ENCODE measurements at places on chromosomes 5 and 9. TPM values are rescaled to one million over a fixed set of nuclear protein-coding genes. Genes with fewer than 3 reads are reported as not detected.

The DRD1 gene
- 0.06 TPM for total RNA-seq

The LEAP2 gene
- 1.1 TPM for total RNA-seq

The SPATA6L gene
- 0.22 TPM for total RNA-seq

The OTULINL gene
- total RNA-seq, result 2.7 TPM

The ZFP37 gene
- 1.4 TPM for total RNA-seq

The ANKRD34B gene
- not detected for total RNA-seq

The NNT gene
- 216 TPM for total RNA-seq

The STING1 gene
- total RNA-seq, result 9.4 TPM

The PSD2 gene
- total RNA-seq, result not detected

The OR1Q1 gene
- not detected for total RNA-seq

The SEMA6A gene
- total RNA-seq, result 4.6 TPM

The CAMLG gene
- 27.2 TPM for total RNA-seq

The NKD2 gene
- total RNA-seq, result 0.59 TPM

The DNAH5 gene
- total RNA-seq, result 0.08 TPM

GRCh38 chr5:150649108-150650020 is 8.9 kb downstream of the SYNPO start:
- peak; percentile 85 for DNase-seq

DNA sequence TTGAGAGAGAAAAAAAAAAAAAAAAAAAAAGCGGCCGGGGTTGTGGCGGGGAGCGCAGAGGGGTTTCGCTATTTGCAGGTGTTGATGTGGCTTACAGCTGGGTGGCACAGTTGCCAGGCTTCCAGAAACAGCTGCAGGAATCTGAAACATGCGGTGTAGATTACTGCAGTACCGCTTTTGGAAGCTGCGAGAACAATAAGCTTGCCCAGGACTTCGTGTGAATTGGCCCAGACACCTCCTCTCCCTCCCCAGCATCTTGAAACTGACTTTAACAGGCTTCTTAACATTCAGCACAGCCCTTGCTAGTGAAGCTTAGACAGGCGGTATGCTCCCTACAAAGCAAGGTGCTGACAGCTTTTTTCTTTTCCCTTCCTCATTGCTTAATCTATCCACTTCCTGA is 104.0 kb downstream of the ATP10B start:
- DNase-seq, result no peak

GRCh38 chr5:134127376-134127861 is 12.9 kb downstream of the TCF7 start:
- DNase-seq, result no peak

GRCh38 chr5:360257-361027 is 38.9 kb downstream of the AHRR start:
- DNase-seq, result no peak

- DNase-seq, result no peak
These were observed 72.8 kb upstream of the ZNF608 start for GRCh38 chr5:124819201-124819600.

DNA sequence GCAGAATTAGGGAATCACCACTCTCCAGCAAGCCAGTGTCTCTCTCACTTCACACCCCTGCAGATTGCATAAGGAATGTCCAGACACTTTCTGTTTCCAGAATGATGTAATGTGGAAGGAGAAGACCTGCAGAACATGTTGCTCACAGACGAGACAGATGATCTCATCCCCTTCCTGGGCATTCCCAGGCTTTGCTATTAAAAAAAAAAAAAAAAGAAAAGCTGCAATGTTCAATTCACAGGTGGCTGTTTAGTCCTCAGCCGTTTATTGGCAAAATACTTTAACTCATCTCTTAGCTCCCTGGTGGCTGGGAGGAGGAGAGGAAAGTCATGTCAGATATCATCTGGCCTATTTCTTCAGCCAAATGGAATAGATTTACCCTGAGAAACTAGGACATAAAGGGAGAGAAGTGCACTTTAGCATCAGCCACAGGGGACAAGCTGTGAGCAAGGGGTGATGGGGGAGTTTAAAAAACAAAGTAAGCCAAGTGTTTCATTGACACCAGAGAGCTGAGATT is 95.9 kb upstream of the TNC start:
- DNase-seq, result no peak

DNA sequence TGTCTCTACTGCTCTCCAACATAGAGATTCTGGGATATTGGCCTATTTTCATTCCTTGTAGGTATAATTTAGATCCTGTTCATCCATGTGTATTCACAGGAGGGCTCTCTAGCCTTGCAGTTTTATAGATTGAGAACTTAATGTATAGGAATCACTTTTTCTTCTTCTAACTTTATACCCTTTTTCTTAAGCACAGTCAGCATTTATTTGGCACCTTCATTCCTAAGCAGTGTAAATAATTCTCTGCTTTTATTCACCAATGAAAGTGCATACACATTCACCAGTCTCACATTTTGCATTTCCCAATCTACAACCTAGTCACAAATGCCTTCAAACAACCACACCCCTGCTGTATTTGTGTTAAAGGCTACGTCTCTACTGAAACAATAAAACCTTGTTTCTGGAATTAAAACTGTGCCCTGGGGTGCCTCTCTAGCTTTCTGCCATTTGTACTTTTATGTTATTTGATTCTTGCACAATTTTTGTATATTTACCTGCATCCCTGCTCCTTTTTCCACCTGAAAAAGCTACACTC is 49.3 kb downstream of the NREP start:
- DNase-seq, result no peak

DNA sequence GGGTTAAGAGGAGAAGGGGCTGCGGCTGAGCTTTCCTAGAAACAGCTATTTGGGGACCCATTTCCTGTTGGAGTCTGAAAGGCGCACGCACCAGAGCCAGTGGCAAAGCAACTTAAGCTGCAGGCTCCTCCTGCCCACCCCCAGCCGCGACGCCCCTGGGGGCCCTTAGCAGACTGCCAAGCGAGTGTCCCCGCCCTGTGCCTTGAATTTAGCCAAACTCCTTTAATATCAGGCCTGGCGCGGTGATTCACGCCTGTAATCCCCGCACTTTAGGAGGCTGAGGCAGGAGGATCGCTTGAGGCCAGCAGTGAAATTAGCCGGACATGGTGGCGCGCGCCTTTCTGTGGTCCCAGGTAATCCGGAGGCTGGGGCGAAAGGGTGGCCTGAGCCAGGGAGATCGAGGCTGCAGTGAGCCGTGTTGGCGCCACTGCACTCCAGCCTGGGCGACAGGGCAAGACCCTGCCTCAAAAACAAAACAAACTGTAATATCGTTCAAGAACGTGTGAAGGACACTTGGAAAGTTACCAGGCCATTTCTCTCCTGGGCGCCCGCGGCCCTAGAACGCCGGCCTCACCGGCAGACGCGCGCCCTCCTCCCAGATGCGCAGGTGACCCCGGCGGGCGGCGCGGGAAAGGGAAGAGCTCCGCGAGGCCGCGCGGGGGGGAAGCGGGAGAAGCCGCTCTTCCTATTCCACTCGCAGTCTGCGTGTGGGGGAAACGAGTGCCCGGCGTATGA is 1.0 kb upstream of the F2R start:
- peak; percentile 35 for DNase-seq

DNA sequence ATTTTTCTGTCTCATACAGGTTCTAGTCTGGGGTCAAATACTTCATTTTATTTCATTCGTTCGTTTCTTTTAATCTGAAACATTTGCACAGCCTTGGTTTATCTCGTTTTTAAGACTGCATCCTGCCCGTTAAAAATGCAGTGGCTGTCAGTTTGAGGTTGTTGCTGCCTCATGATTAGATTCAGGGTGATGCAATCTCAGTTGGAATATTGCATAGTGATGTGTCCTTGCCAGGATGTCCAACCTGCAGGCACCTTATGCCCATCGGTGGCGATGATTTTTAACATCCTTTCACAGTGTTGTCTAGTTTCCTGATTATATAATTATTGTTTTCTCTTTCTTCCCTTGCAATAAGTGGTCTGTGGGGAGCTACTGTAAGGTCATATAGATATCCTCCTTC is 45.1 kb downstream of the SH3GL2 start:
- DNase-seq, result no peak

- no peak for DNase-seq
These were observed 2.7 kb downstream of the FOXB2 start for GRCh38 chr9:77021922-77022782.

GRCh38 chr9:6305954-6306563 is 22.1 kb upstream of the TPD52L3 start:
- no peak for DNase-seq

- DNase-seq, result no peak
These were observed 48.3 kb downstream of the SFXN1 start for GRCh38 chr5:175526691-175527090.

- no peak for DNase-seq
These were observed 158.6 kb upstream of the PPP1R26 start for GRCh38 chr9:135320943-135321342.

GRCh38 chr9:69060766-69061165 is 25.2 kb downstream of the FXN start:
- no peak for DNase-seq

DNA sequence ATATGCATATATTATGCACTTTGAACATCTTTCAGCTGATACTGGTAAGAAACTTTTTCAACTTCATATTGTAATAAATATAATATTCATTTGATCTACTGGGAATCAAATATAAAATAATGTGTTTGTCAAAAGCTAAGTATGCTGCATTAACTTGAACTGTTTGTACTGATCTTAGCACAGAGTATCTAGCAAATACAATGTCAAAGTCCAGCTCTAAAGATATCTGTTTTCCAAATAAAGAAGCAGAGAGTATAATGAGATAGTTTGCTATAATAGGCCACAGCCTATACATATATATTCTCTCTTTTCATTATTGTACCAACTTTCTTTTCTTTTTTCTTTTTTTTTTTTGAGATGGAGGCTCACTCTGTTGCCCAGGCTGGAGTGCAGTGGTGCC is 417.0 kb downstream of the TMEM161B start:
- DNase-seq, result no peak

- DNase-seq, result no peak
These were observed 11.4 kb downstream of the ASTN2 start for GRCh38 chr9:117403403-117403811.

- no peak for DNase-seq
These were observed 4.5 kb upstream of the CNTLN start for GRCh38 chr9:17130291-17130690.

- DNase-seq, result no peak
These were observed 600.2 kb upstream of the CCNG1 start for GRCh38 chr5:162837155-162837554.

DNA sequence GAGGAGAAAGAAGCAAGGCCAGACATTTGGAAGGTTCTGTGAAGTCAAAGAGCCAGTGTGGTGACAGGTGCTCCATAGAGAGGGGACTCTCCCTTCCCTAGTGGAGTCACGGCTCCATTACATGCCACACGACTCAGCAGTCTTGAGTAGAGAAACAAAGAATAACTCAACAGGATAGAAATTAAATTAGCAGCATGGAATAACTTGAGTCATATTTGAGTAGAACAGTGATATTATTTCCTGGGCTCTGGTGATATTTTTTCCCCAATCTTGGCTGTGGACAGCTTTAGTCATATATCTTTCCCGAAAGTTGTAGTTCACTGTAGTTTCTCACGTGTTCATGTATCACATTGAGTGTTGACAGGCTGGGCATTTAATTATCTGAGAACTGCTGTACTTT is 149.7 kb upstream of the EFNA5 start:
- DNase-seq, result no peak

GRCh38 chr9:115635680-115636383 is 517.8 kb upstream of the PAPPA start:
- DNase-seq, result no peak

DNA sequence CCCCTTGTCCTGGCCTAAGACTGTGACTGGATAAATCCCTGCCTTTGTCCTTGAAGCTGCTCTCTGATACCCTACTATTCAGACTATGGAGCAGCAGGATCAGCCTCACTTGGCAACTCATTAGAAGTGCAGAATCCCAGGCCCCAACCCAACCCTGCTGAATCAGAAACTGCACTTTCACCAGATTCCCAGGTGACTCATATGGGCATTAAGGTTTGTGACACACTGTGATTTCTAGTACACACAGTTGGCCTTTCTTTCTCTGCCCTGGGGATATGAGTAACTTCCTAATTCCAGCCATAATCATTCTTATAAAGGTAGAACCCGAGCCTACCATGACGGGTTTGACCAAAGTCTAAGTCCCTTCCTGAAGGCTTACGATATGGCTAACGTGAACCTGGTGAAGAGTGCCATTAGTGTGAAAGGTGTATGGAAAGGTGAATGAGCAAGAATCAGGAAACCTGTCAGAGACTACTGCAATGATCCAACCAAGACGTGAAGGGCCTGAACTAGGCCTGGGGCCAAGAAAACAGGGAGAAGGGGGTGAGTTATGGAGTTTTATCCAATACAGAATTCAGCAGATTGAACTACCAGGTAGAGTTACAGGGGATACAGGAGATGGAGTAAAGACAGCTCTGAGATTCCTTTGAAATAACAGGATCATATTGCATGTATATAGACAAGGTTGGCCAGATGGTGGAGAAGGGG is 533.0 kb downstream of the BNC2 start:
- no peak for DNase-seq

GRCh38 chr9:85401998-85402397 is 339.8 kb downstream of the AGTPBP1 start:
- no peak for DNase-seq

GRCh38 chr5:102826629-102827028 is 71.5 kb downstream of the PAM start:
- DNase-seq, result no peak

DNA sequence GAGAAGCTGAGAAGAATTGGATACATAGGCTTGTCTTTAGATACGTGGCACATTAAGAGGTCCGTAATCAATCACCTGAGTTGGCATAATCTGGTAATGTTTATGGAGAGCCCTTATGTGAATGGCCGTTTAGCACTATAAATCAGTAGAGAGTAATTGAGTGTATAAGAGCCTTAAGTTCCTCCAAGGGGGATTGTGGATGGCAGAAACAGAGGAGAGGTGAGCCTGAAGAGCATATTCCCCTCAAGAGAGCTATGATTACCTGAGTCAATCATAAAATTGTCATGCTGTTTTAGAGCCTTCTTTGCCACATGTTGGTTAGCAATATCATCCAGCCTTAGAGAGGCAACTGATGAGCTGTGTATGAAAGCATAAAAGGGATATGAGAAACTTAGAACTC is 58.8 kb downstream of the FOCAD start:
- no peak for DNase-seq

DNA sequence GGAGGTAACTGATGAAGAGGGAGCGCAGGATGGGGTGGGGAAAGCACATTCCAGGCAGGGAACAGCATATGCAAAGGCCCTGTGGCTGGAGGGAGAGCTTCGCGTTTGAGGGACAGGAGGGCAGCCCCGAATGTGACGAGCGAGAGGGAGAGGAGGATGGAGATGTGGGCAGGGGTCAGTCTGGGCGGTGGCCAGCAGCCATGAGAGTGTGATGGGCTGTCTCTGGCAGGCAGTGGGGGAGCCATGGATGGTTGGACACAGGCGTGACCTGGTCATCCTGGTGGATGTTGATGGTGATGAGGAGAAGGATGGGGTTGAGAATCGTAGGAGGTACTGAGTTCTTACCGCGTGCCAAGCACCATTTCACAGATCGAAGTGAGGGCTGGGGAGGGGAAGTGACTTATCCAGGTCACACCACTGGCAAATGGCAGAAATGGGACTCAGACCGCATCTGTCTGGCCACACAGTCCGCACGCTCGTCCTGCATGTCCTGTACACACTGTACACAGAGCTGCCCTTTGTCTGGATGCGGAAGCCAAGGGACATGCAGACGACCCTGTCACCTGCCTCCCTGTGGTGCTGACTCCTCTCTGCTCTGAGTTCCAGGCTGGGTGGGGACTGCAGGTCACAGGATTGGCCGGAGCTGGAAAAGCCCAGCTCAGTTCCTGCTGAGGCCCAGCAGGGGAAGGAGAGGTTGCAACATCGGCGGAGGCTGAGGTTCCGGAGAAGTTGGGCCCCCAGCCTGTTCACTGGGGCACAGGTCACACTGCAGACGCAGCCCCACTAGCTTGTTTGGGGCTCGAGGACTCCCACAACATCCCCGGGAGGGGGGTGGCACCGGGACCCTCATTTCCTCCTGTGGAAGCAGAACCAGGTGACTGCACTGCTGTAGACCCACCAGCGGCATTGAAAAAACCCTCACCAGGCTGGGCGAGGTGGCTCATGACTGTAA is 165.6 kb upstream of the IER5L start:
- DNase-seq, result peak; percentile 83

All from psoas muscle (tissue), 8 donors.